ENCODE measurements at places on chromosomes 1 and 21. TPM values are rescaled to one million over a fixed set of nuclear protein-coding genes. Genes with fewer than 3 reads are reported as not detected.

Gene IARS2
- 69.8 TPM for total RNA-seq

Gene TLR5
- total RNA-seq, result 1.3 TPM

Gene LCE7A
- total RNA-seq, result not detected

Gene C1orf232
- total RNA-seq, result not detected

Gene GSTM4
- total RNA-seq, result 5.0 TPM

Gene LRRC53
- not detected for total RNA-seq

Gene GPR52
- total RNA-seq, result 3.2 TPM

Gene GUCA2A
- total RNA-seq, result not detected

Gene TPR
- 48.3 TPM for total RNA-seq

Gene CFHR1
- not detected for total RNA-seq

Gene KLF17
- total RNA-seq, result 0.17 TPM

Measured in mammary epithelial cell (primary cell).